ENCODE measurements at places on chromosomes 6 and 20.

DNA sequence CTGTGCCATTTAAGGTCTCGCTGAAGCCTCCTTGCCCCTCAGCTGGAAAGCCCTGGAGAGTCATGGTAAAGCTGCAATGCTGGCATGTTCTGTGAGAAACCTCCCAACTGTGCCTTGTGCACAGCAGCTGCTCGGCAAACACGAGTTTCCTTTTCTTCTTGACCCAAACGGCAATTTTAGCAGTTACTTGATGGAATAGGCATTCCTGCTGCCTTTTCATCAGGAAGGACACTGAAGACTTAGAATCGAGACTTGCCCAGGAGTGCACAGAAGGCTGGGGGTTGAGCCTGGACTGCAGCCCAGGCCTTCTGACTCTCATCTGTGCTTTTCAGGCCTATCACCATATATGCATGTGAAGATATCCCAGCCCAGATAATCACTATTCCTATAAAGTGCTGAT lies 28.7 kb upstream of the CLDN20 start:
- no peak for DNase-seq

- no peak for DNase-seq
These were observed 167.5 kb downstream of the ZFAND3 start for GRCh38 chr6:37987018-37987417.

DNA sequence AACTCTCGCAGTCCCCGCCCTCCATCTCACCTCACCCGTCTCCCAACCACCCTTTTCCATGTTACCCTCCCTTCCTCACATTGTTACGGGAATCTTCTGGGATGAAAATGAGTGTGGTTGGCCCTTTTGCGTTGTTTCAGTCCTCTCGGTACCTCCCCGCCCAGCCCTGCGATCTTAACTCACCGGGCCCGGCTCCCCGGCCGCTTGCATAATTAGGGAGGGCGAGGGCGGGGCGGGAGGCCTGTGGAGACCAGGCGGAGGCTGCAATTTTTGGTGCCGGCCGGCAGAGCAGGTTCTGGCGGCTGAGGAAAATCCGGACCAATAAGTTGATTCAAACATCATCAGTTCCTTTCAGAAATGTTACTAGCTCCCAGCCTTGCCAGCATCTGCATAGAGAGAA lies 25.2 kb downstream of the TFAP2B start:
- no peak for DNase-seq

- DNase-seq: no peak
These were observed 19.7 kb downstream of the UBE2V1 start for GRCh38 chr20:50093240-50093639.

DNA sequence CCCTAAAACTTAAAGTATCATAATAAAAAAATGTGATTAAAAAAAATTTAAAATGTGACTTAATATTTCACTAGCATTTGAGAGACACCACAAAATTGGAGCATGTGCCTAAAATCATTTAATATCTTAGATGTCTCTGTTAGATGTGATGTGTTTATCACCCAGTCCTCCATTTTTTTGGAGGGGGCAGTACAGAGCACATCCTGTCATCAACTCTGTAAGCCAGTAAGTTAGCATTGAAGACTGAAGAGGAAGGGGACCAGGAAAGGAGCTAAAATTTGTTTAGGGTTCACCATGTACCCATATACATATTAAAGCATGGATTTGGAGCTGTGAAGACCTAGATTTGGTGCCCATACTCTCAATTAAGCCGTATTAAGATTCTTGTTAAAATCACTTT lies 30.7 kb upstream of the ADIG start:
- DNase-seq: no peak

- no peak for DNase-seq
These were observed 4.1 kb upstream of the SIRPG start for GRCh38 chr20:1661542-1662299.

All from retinal pigment epithelial cell (primary cell).